ENCODE measurements at places on chromosomes 1 and 21. TPM values are rescaled to one million over a fixed set of nuclear protein-coding genes. Genes with fewer than 3 reads are reported as not detected.

The MATN1 gene
- polyA plus RNA-seq: not detected

The NCDN gene
- 13.3 TPM for polyA plus RNA-seq

The PLXNA2 gene
- 0.15 TPM for polyA plus RNA-seq

The FNDC10 gene
- polyA plus RNA-seq: not detected

The MYCL gene
- 0.16 TPM for polyA plus RNA-seq

The UTS2 gene
- not detected for polyA plus RNA-seq

The RUNX1 gene
- polyA plus RNA-seq: 9.2 TPM

The FAM177B gene
- polyA plus RNA-seq: 30.0 TPM

The RPE65 gene
- not detected for polyA plus RNA-seq

The ACTN2 gene
- not detected for polyA plus RNA-seq

The CD1E gene
- not detected for polyA plus RNA-seq

The ANGPTL3 gene
- polyA plus RNA-seq: not detected

The NBPF20 gene
- polyA plus RNA-seq: 0.41 TPM

The IFI6 gene
- polyA plus RNA-seq: 68.2 TPM

The KLF17 gene
- not detected for polyA plus RNA-seq
